Activated naive CD8-positive, alpha-beta T cell treated with anti-CD3 and anti-CD28 coated beads for 36 hours (primary cell): ENCODE measurements at places on chromosomes 16 and 17. TPM values are rescaled to one million over a fixed set of nuclear protein-coding genes. Genes with fewer than 3 reads are reported as not detected.

GRCh38 chr17:50055426-50056216, at the start of gene ITGA3:
Gene ITGA3, plus strand, starts transcription at chr17:50056110. Its CDS starts 330 bp downstream, at chr17:50056440.
- DNase-seq: peak; percentile 64

DNA sequence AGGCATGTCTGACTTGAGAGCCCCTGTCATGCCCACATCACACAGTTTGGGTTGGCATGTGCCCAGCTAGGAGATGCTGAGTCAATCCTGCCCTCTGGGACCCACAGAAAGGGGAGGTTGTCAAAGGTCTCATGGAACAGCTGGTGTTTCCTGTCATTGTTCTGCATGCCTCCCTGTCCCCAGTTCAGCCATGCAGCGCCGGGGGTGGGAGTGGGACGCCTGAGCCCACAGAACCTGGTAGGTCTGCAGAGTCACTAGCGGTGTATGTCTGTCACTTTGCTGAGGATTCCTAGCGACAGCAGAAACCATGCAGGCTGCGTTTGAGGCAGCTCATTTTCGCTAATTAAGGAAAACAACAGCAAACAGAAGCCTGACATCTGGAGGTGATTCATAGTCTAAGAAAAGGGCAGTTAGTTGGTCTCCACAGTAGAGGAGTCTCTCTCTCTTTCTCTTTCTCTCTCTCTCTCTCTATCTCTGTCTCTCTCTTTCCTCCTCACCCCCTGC, 19.6 kb upstream of the CCL1 start:
- DNase-seq: peak; percentile 58

Gene LRRC46
- total RNA-seq: 0.68 TPM

DNA sequence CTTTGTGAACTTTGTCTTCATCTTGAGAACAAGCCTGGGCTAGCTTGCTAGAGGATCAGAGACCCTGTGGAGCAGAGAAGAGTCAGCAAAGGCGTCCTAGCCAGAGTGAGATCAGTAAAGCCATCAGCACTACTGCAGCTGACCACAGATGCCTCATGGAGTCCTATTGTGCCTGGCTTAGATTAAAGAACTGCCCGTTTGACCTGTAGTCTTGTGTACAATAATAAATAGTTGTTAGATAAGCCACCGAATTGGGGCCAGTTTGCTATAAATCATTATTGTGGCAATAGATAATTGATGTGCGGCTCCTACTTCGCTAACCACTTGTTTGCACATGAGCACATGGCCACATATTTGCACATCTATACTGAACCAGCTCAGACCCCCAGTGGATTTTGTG, 103.0 kb downstream of the CYLD start:
- no peak for DNase-seq

DNA sequence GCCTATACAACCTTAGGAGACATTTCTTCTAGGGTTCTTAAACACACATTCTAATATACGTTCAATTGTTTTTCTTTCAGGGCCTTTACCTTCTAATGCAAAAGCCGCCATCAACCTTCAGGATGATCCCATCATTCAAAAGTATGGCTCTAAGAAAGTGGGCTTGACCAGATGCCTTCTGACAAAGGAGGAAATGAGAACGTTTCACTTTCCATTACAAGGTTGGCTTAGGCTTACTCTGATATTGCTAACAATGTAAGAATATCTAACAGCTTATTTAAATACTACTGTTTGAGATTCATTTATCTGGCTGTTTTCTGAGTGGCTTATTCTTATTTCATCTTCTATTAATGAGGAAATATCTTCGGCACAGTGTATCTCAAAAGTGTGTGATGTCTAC, 15.4 kb downstream of the REXO5 start:
- no peak for DNase-seq

GRCh38 chr17:16449121-16449570, 33.8 kb downstream of the TRPV2 start:
- DNase-seq: no peak

DNA sequence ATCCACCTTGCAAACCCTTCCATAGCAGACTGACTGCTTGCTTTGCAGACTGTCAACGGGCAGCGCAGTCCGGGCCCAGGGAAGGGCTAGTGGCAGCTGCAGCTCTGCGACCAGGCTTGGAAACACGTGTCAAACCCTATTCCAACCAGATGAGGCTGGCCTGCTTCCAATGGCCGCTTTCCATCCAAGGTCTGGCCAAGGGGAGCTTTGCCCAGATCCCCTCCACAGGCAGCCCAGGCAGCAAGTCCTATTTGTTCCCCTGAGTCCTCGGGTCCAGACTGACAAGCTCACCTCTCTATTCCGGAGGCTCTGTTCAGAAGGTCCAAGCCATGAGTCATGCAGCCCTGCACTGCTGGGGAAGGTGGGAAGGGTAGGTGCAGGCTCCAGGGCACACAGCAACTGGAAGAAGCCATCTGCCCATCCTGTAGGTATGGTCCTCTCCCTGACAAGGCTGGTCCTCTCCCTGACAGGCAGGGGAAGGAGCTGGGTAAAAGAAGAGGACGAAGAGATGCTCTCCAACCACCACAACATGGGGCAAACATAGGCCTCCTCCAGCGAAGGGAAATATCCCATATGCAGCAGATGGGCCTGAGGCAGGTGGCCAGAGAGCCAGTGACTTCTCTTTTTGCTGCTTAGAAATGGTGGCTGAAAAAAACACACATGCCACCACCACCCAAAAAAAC, 22.6 kb upstream of the AXIN2 start:
- no peak for DNase-seq

GRCh38 chr17:42541041-42541833, 5.2 kb downstream of the NAGLU start:
- peak; percentile 43 for DNase-seq

Gene HID1
- 1.6 TPM for total RNA-seq

DNA sequence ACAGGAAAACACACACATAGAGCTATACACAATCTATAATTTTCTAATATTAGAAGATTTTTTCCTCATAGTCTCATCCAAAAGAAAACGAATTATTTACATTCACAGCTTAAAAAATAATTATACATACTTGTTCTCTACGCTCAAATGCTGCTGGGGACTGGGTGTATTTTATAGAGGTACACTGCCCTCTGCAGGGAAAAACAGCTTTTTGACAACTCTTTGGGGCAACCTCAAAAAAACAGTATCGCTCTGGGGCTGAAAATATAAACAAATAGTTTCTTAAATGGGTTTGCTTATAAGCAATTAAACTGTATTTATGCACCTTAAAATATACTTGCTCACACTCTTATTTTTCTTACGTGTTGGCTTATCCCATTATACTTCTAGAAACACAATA, 261.8 kb upstream of the PSMD7 start:
- no peak for DNase-seq

DNA sequence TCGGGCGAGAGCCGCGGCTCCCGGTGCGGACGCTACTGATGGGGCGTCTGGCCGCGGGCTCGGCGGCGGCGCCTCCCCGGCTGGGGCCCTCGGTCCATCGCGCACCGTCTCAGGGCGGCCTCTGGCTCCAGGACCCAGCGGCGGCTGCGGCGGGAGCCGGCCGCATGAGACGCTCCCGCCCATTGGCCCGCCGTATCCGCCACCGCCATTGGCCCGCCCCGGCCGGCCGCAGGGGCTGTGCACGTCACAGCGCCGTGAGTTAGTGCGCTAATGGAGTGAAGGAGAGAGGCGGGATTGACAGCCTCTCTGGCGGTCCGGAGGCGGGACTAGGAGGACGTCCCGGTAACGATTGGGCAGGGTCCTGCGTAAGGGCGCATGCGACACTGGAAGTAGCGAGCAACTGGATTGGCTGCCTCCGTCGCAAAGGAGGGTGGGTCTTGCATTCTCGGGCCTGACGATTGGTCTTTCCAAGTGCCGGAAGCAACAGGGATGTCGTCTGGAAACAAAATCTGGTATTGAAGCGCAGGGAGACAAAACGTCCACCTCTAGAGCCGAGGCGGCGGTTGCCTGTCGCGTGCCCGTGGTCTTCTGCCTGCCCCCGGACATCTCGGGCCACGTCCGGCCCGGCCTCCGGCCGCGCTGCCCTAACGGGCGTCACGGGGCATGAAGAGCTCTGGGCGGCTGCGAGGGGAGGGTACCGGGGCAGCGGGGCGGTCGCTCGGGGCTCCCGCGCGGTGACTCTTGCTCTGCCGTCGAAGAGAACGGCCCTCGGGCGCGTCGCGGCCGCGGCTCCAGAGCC, at the start of gene ANKRD11:
Gene ANKRD11 (minus strand): TSS at position 123 of the 799 bp plus-strand sequence. CDS start 173,542 bp downstream, outside the sequence.
- DNase-seq: peak; percentile 99

DNA sequence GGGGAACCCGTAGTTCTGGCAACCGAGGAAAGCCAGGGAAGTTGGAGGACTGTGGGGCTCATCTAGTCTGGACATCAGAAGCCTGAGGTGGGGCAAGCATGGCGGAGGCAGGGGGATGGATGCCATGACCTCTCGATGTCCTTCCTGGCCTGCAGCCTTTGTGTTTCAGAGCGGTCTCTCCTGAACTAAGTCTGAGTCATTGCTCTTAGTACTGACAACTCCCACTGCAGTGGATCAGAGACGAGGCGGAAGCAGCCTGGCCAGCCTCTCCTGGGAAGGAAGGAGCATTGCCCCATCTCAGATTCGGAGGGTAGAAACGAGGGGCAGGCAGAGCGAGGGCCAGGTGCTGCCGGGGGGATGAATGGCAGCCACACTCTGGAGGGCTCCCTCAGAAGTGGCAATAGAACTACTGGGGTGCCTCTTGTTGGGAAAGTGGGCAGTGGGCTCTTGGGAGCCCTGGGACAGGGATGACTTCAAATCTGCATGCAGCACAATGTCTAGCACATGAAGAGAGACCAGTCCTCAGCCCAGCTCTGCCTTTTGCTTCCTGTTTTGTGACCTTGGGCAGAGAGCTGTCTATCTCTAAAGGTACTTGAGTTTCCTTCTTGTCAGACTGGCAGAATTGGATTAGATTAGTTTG, 3.6 kb upstream of the STAC2 start:
- DNase-seq: no peak

GRCh38 chr17:4150096-4150495, 7.1 kb downstream of the CYB5D2 start:
- no peak for DNase-seq

Gene C16orf92
- total RNA-seq: not detected

DNA sequence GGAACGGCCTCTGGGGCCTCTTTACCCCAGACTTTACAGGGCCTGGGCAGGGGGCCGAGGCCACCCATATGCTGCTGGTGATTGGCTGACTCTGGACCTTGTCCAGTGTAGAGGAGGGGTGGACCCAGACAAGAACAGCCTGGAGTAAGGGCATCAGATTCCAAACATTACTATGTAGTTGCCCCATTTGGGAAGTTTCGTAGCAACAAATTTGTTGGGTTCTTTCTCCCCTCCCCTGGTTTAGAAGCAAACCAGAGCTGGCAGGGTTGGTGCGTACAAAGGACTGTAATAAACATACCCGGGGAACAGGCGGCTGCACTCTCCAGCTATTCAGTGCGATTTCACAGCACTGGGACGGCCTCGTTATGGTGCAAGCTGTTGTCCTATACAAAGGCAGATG, 145.5 kb downstream of the NTN1 start:
- DNase-seq: no peak

GRCh38 chr17:29565643-29566472, 979 bp downstream of the ABHD15 start:
- DNase-seq: peak; percentile 73

DNA sequence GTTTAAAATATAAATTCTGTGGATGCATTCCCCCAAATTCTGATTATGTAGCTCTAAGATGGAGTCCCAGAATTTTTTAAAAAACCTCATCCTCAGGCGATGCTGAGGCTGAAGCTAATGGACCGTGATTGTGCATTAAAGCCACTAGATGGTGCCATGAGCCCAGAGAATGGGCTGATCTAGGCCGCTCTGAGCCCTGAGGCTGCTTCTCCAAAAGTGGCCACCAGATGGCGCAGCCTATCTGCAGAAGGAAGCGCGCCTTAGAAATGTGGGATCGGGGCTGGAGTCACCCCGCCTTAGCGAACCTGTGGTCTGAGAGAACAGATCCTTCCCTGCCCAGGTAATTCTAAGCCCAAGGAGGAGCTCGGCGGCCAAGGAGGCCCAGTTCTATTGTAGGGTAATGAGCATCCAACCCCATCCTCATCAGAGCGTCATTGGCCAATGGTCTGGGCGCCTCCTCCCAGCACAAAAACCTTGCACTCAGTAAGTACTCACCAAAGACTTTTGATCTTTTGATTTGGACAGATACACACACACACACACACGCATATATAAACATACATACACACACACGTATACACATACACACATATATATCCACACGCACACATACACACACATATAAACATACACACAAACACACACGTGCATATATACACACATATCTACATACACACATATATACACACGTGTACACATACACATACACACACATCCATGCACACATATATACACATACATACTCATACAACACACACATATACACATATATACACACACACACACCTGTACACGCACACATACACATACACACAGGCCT, 13.7 kb upstream of the MMP2 start:
- peak; percentile 73 for DNase-seq

Gene TNS4
- 7.6 TPM for total RNA-seq

DNA sequence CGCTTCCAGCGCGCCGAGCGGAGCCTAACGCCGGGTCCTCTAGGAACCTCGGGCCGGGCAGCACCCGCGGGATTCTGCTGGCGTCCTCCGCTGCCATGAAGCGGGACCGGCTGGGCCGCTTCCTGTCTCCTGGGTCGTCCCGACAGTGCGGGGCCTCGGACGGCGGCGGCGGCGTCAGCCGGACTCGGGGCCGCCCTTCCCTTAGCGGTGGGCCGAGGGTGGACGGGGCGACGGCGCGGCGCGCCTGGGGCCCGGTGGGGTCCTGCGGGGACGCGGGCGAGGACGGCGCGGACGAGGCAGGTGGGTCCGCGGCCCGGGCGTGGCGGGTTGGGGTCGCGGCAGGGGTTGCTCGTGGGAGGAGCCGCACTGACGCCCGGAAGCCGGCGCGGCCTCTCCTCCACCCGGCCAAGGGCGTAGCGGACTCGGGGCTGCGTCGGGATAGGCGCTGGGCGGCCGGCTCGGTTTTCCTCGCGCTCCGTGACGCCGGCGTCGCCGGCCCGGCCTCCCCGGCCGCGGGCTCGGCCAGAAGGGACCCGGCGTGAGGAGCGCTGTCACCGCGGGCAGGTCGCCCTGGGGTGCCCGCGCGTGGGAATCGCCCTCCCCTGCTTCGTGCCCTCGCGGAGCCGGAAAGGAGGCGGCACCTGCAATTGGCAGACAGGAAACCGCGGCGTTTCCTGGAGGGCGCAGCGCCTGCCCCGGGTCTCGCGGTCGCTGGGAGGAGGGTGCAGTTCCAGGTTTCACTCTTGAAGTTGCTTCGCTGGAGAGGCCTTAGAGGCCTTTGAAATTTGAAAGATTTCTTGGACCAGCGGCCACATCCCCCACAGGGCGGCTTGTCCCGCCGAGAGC, 432 bp downstream of the ZNF276 start:
- DNase-seq: peak; percentile 83

Gene NPIPB9
- total RNA-seq: 1.6 TPM

- no peak for DNase-seq
These were observed 423.3 kb upstream of the MAF start for GRCh38 chr16:80023865-80024264.

Gene SOST
- not detected for total RNA-seq
